ENCODE measurements at places on chromosomes 5 and 9.

DNA sequence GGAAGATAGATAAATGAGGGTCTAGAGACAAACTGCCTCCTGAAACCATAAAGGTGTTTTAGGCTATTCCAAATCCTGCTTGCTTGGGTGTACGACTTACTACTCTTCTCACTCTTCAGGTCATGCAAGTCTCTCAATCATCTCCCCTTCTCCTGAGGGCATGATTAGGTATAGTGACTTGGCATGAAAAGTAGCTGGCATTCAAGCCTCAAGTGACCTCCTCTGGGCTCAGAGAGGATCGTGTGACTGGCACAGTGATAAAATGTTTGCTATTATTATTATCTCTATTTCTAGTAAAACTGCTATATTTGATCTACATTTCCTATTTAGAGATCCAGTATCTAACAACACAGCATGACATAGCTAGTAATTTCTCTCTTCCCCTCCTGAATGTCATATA, 494.8 kb downstream of the SPOCK1 start:
- DNase-seq, result no peak

- DNase-seq, result no peak
These were observed 320.1 kb downstream of the DEPDC1B start for GRCh38 chr5:60379907-60380306.

DNA sequence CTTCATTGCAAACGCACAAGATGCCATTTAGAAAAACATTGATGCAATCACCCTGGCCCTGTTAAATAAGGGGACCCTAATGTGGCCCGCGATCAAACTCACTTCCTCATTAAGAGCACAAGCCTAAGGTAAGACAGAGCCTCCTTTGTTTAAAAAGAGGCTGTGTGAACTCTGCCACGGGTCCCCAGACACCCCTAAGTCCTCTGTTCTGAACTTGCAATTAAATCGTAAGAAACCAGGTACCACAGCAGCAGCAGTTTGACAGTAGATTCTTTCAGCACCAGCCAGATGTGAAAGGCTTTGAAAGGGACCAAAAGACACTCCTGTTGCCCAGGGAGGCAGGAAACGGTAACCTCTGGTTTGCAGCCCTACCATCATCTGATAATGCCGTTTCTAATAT, 346.3 kb downstream of the TMEM167A start:
- no peak for DNase-seq

DNA sequence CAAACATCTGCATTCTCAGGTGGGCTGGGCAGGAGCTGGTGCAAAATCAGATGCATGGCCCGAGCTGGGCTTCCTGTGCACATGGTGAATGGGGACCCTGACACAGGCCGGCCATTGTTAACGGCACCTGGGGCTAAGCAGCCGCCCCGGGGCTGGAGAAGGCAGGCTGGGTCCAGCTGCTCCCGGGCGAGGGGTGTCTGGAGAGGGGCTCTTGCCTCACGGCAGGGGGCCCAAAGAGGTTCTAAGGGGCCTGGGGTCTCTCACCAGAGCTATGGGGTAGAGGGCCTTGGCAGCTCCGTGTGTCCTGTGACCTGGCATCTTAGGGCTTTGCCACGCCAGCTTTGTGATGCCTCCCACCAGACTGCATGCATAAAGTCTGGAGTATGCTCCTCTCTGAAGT, 5.1 kb upstream of the QSOX2 start:
- DNase-seq, result no peak

GRCh38 chr9:33263131-33264002, 1.1 kb downstream of the BAG1 start:
- DNase-seq, result no peak
